ENCODE measurements at places on chromosomes 12 and 14.

- DNase-seq = no peak
Measured at GRCh38 chr12:41681898-41682297, 462.8 kb downstream of the GXYLT1 start.

- no peak for DNase-seq
Measured at GRCh38 chr14:102363182-102363943, 622 bp downstream of the TECPR2 start.

DNA sequence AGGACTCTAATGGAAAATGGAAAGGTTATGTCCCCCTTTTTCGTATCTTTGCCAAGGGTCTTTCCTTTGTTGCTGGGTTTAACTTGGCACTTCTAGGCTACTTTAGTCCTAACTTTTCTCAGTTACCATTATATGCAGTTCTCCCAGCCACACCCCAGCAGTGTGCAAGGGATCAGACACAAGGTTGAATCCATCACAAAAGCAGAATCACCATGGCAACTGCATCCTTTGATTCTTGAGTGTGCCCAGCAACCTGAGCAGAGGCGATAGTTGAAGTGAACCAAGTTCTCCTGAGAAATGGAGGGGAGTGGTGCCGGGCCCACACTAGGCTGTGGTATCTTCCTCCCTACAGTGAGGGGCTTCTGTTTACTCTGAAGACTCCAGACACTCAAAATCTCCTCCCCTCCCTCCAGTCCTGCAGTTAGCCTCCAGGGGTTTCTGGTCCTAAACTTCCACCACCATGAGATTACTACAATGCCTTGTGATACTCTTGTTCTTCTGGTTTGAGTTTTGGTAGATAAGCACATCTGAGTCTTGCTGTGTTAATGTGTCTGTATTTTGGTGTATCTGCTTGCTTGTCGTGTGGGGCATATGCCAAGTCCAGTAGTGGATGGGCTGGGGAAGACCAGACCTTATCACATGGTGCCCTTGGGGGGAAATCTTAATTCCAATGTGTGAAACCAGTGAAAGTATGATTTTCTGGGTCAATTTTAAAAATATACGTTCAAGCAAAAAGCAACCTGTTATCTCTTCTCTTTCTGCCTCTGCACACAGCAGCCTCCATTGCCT lies 183.9 kb downstream of the CACNA1C start:
- no peak for DNase-seq

DNA sequence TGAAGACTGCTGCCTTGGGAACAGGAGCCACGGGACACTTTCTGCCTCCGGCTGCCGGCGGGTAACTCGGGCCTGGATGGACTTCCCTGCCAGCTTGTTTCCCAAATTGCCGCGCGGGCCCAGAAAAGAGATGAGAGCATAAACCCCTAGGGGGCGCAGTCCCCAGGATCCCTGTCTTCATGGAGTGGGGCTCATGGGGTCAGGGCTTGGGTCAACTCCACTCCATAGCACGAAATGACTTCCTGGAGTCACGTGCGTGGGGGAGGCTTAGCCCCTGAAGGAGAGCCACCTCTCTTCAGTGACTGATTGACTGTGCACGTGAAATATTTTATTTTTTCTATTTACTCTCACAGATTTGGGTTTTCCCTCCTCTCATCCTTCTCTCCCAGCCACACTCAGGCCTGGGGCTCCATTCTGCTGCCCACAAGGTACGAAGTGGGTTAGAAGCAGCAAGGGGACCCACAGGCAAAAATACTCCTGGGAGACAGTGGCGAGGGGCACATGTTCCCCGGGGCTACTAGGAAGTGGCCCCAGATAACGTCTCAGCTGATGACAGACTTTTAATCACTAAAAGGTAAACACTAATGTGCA lies 10.0 kb downstream of the PGF start:
- DNase-seq = peak; percentile 72

GRCh38 chr12:10940389-10940788 lies 1.3 kb upstream of the TAS2R14 start:
- DNase-seq = no peak

GRCh38 chr14:79420725-79421124 lies 790.6 kb downstream of the DIO2 start:
- DNase-seq = no peak

DNA sequence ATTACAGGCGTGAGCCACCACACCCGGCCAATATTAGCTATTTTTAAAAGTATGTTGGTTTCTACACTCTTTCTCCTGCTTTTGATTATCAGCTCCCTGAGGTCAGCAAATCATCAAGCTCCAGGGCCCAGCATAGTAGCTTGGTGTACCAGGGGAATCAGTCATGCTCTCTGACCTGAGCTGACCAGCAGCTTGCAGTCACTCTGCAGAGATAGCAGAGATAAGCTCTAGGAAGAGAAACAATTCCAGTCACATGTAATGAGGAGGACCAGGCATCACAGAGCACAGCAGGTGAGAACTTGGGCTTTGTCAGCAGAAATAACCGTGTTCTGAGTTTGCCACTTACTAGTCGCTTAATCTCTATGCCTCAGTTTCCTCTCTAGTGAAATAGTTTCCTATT lies 8.5 kb downstream of the PLEKHD1 start:
- no peak for DNase-seq

Measured in nephron progenitor cell (in vitro differentiated cells).